Stimulated activated CD4-positive, alpha-beta T cell treated with anti-CD3 and anti-CD28 coated beads, Interleukin-1b, Interleukin-23, amount 100 ng/mL, for 48 hours (primary cell): ENCODE measurements at places on chromosomes 2 and 18.

- DNase-seq, result no peak
Measured at GRCh38 chr2:219661197-219661954, 33.9 kb downstream of the SLC4A3 start.

DNA sequence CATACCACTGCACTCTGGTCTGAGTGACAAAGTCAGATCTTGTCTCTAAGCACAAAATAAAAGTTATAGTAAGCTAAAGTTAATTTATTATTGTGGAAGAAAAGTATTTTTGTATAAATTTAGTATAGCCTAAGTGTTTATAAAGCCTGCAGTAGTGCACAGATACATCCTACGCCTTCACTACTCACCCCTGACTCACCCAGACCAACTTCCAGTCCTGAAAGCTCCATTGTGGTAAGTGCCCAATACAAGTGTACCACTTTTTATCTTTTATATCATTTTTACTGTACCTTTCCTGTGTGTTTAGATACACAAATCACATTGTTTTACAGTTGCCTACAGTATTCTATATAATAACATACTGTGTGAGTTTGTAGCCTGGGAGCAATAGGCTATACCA, 57.5 kb downstream of the UBE2E3 start:
- peak; percentile 16 for DNase-seq

- DNase-seq, result no peak
Measured at GRCh38 chr18:72378016-72378415, 166.1 kb downstream of the CBLN2 start.

GRCh38 chr2:220478305-220479058, 851.1 kb downstream of the SLC4A3 start:
- DNase-seq, result no peak

DNA sequence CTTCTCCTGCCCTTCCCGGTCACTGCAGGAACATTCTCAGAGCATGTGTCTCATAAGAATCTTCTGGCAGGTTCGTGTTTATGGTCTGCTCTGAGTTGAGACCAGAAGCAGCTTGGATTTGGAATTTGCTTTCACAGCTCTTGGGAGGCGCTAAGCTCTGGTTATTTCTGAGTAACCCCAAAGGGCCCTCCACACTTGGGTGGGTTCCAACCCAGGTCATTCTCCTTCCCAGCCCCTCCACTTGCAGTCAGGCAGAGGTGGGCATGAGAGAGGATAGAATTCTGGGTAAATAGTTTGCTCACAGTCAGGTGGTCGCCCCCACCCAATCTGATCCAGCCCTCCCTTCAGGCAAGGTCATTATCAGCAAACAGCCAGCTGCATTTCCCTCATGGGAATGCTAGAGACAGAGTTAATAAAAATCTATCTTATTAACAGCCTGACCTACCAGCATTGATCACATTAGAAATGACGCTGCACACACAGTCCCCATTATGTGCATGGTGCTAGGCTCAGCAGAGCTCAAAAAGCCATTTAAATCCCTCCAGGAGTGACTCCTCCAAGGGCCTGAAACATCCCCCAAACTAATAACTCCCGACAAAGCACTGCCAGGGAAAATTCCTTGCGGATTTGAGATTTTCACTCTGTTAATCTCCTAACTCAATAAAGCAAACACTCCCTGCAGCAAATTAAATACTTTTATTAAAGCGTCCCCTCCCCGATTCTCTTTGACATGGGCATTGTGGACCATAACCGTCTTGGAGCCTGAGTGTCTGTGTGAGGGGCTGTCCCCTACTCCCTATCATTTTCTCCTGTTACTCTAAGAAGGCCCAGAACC, 61.9 kb downstream of the SLC4A5 start:
- DNase-seq, result no peak
